ENCODE measurements at places on chromosomes 11 and 22.

- DNase-seq = no peak
These were observed 1.0 kb downstream of the RASSF10 start for GRCh38 chr11:13009921-13010748.

GRCh38 chr11:103939694-103940093 lies 96.7 kb upstream of the DDI1 start:
- DNase-seq = no peak

- DNase-seq = no peak
These were observed 10.8 kb downstream of the ST3GAL4 start for GRCh38 chr11:126366064-126366822.

GRCh38 chr11:78224906-78225420 lies 36.2 kb downstream of the USP35 start:
- DNase-seq = no peak

DNA sequence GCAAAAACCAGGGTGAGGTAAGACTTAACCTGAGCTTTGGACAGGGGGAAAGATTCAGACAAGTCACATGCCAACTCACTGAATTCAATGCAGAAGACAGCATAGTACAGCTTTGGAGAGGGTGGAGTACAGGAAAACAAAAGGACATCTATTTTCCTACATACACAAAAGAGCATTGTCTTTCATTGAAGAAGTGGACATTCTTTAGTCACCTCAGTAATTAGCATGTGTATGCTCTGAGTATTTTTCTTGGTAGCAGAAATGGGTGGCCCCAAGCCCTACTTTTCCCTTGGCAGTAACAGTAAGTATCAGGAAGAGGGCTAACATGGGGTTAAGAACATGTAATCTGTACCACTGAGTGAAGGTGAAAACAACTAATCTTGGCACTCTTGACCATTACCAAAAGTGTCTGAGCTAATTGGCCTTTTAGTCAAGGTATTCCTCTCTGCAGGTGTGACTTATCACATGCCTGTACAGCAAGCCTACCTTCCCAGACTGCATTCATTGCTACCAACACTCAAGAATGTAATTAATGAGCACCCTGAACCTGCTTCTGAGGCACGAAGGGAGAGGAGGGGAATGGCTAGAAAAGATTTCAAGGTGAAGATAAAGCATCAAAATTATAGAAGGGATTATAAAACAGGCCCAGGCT lies 33.9 kb downstream of the SYTL2 start:
- no peak for DNase-seq

DNA sequence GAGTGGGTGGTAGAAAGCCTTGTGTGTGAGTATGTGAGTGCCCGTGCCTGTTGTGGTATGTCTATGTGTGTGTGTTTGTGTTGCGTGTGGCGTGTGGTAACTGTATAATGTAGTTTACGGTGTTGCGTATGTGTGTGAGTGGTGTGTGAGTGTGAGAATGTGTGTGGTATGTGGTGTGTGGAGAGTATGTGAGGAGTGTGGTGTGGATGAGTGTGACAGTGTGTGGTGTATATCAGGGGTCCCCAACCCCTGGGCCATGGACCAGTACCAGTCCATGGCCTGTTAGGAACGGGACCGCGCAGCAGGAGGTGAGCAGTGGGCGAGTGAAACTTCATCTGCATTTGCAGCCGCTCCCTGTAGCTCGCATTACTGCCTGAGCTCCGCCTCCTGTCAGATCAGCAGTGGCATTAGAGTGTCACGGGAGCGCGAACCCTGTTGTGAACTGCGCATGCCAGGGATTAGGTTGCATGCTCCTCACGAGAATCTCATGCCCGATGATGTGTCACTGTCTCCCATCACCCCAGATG lies 5.7 kb downstream of the UPK3A start:
- DNase-seq = no peak
